ENCODE measurements at places on chromosomes 6 and 20. TPM values are rescaled to one million over a fixed set of nuclear protein-coding genes. Genes with fewer than 3 reads are reported as not detected.

DNA sequence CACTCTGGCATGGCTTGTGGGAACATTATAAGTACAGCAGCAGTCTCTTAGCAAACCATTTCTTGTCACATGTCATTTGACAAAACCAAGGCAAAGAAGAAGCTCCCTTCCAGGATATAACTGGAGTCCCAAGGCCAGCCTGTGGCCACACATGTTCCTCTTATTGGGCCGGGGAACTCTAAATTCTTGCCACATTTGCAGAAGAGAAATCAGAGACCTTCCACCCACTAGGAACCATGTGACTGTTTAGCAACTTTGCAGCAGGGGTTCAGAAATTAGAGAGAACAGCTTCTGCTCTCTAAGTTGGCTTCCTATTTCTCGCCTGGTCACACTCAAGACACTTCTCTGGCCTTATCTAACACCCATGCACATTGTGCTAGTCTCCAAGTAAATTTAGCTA, 20.4 kb upstream of the MEP1A start:
- DNase-seq: no peak

- peak; percentile 76 for DNase-seq
These were observed 63.3 kb upstream of the ZNF133 start for GRCh38 chr20:18224968-18225568.

DNA sequence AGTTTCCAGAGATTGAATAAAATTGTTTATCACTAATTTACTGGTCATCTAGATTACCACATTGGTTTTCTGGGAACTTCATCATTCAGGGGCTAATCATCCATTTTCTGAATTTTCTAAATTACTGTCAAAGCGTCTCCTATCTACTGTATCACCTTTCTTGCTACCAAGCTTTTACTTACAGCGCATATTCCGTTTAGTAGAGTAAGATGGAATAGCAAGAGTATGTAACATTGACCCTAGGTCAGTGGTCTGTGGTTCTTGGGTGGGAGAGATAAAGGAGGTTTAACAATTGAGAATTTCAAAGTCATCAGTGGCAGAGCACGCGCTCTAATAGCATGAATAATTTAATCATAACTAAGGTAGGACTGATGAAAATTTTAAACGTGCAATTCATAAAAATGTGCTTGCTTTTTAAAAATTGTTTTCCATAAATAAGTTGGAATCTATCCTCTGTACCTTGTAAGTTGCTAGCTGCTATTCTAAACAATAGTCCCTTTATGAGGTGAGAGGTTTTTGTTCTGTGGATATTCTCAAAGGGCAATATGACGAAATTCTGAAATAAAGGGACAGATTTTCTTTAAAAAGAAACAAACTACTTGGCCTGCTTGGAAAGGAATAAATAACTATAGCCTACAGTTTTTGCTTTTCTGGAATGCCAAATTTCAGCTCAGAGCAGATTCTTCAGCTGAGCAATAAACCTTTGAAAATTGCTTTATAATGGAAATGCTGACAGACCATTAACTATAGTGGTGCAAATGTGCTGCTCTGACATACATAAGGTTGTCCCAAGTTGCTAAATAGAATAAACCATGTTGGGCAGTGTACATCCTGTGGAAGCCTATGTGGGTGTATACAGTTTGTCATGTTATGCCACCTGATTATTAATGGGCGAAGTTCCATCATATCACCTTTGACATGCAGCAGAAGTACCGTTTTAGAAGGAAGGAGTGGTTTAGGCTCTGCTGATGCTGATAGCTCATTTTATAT, 84.1 kb downstream of the ZFAND3 start:
- DNase-seq: no peak

- peak; percentile 39 for DNase-seq
These were observed 32.5 kb upstream of the DLGAP4 start for GRCh38 chr20:36273414-36274180.

GRCh38 chr6:16511040-16511660, 250.1 kb downstream of the ATXN1 start:
- DNase-seq: peak; percentile 61

AIF1 gene
- not detected for total RNA-seq

EYA4 gene
- total RNA-seq: 0.40 TPM

MYCT1 gene
- total RNA-seq: 256 TPM

SLC17A3 gene
- total RNA-seq: not detected

TUBB1 gene
- not detected for total RNA-seq
